ENCODE measurements at places on chromosomes 1 and 21.
A peak's percentile ranks its signal among the peaks of the same experiment; 100 is the strongest.

DNA sequence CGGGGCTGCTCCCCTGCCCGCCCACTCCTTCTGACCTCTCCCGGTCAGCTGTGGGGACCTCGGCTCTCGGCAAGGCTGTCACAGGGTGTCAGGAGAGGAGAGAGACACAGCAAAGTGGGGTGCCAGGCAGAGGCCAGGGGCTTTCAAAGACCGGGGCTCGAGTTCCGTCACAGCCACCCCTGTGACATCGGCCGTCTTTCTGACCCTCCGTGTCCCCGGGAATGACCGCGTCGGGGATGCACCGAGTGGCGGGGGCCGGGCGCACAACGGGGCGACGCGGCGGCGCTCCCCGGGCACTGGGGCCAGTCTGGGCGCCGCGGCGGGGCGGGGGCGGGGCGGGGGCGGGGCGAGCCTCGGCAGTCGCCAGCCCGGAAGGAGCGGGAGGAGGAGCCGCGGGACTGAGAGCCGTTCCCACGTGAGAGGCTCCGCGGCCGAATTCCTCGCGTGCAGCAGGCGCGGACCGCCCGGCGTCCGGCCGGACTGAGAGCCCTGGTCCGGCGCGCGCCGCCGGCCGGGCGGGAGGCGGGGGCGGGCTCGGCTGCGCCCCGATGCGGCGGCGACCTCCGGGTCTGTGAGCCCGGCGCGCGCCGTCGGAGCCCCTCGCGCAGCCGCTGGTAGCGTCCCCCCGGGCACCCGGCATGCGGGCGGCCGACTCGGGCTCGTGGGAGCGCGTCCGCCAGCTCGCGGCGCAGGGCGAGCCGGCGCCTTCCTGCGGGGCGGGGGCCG, 229.7 kb upstream of the TMEM51 start:
- DNase-seq = peak; percentile 28

DNA sequence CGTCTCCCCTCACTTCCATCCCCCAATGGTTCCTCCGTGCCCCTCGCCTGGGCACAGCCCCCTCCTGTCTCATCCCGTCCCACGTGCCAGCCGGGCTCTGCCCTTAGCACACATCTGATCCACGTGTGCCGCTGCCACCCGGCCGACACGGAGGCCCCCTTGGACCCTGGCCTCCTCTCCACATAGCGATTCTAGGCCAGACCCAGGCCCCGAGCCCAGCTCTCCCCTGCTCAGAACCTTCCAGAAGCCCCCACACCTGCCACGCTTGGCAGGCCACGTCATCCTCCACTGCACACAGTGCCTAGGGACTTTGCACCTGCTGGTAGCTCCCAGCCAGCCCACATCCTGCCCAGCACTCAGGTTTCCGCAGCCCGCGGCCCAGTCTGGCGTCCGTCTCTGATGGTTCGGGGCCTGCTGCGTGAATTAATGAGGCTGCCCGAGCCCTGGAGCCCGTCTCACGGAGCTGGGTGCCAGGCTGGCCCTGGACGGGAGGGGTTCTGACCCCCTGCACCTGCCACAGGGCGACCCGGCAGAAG, 20.1 kb downstream of the PLCH2 start:
- no peak for DNase-seq

GRCh38 chr1:207748737-207749528, 2.9 kb upstream of the CD46 start:
- no peak for DNase-seq

GRCh38 chr1:164756741-164757140, 197.8 kb downstream of the PBX1 start:
- DNase-seq = no peak

- no peak for DNase-seq
Observed at GRCh38 chr1:43975249-43975961, 645 bp downstream of the ATP6V0B start.

DNA sequence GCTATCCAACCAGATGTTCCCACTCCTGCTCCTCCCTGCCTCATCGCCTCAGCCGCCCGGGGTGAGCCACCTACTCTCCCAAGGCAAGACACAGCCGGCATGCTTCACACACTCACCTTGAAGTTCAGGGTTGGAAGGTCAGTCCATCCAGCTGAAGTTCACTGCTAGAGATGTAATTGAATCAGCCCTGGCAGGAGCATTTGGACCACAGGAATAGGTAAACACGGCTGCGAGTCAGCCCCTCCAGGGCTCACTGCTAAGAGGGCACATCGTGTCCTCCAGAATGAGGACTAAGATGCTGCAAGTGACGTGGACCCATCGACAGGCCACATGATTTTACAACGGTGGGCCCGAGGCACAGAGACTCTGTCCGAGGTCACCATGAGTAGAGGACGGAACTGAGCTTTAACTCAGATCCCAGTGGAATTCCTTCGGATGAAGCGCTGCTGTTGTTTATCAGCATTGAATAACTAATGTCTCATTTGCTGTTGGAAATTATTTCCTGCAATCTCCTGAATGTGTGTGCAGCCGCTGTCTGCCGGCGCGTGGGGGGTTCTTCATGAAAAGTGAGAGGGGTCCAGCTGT, 41.9 kb downstream of the RSPH1 start:
- DNase-seq = no peak

DNA sequence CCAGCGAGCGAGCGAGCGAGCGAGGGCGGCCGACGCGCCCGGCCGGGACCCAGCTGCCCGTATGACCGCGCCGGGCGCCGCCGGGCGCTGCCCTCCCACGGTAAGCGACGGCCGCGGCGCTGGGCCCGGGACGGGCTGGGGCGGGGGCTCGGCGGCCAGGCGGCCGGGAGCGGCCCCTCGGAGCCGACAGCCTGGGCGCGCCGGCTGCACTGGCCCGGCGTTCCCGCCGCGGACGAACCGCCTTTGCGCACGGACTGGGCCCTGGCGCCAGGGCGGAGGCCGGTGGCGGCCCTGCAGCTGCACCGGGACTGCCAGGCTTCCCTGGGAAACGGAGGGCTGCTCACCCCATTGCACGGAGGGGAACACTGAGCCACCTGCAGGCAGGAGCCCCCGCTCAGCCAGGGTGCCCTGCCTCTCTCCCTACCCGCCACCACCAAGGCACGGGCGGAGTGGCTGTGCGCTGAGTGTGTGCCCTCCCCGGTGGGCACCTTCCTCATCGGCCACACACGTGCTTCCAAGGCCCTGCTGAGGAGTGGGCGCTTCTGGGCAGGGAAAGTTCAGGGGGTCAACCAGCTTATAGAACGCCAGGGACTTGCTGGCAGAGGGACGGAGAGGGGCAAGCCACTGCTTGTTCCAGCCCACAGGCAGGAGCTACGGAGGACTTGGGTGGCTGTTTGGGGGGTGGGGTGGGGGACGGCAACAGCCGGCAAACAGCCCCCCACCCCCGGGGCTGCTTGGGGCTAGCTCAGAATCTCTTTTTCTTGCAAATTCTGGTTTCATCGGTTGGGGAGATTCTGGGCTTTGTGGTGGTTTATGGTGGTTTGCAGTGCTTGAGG, 532 bp downstream of the CSF1 start:
- DNase-seq = no peak

DNA sequence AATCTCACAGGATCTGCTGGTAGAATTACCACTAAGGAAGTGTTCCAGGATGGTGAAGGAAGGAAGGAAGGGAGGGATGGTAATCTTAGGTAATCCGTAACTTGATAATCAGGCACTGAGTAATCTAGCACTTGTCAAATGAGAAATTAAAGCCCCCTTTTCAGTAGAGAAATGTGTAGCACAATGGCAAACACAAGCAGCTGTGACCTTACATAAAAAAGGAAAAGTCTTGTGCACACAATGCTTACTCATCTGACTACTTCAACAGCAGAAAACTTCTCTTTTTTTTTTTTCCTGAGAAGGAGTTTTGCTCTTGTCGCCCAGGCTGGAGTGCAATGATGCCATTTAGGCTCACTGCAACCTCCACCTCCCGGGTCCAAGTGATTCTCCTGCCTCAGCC, 6.1 kb downstream of the NUP210L start:
- no peak for DNase-seq

DNA sequence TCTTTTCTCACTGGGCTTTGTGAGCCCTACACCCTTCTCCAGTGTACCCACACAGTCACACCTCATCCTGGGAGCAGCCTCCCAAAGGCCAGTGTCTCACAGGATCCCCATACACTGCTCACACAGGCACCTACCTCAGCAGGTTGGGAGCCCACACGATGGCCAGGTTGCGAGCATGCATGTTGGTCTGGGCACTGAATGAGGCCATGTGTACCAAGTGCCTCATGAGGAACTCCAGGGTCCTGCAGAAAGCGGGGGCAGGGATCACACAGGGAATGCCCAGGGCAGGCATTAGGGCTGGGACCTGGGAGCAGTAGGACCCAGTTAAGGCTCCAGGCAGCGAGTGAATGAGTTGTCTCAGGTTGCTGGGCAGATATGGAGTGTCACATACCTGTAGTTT, 8.5 kb upstream of the USF1 start:
- DNase-seq = no peak

DNA sequence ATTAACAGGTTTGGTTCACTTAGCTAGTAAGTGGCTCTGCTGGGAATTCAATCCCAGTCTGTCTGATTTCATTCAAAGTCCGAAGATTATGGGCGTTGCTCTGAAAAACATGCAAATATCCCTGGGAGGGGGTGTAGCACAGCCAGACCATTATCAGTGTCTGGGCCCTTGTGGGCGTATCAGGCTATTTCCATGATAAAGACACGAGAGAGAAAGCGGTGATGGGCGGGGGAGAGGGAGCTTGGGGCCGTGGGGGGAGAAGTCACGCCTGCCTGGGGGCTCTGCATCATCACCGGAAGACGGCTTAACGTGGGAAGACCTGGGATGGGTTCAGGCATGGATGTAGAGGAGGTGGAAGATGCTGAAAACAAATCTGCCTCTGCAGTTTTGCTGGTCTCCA, 25.8 kb downstream of the IL6R start:
- no peak for DNase-seq

DNA sequence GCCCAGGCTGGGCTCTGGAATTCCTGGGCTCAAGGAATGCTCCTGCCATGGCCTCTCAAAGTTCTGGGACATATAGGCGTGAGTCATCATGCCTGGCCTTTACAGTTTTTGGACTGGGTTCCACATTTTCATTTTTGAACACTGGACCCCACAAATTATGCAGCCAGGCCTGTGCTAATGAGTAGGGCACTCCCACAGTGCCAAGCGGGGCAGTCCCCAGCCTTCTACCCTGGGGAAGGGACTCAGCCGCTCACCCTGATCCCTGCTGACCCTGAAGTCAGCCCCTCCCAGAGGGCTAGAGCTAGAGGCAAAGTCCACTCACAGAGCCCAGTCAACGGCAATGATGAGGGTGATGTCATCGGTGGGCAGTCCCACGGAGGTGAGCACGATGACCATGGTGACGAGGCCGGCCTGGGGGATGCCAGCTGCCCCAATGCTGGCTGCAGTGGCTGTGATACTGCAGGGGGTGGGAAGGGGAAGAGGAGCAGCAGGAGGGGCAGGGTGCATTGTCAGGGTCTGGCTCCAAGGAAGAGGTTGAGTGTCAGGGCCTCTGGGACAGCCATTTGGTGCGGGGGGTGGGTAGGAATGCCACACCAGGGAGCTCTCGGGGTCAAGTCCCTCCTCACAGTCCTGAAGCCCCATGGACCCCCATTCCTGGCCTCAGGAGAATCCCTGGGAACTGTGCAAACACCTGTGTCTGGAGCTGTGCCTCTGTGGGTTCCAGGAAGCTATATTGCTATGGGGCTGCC, 27.6 kb downstream of the PODN start:
- DNase-seq = no peak

- DNase-seq = no peak
Observed at GRCh38 chr1:21823206-21823979, 11.3 kb downstream of the LDLRAD2 start.

GRCh38 chr1:186722711-186723309, 42.6 kb upstream of the PTGS2 start:
- DNase-seq = no peak

GRCh38 chr1:209840611-209841010, 12.8 kb downstream of the UTP25 start:
- no peak for DNase-seq

- DNase-seq = no peak
Observed at GRCh38 chr1:116494353-116494692, 76.5 kb downstream of the CD58 start.

GRCh38 chr1:12613180-12613579, 4.8 kb downstream of the DHRS3 start:
- DNase-seq = no peak

GRCh38 chr1:89472253-89472652, 52.4 kb upstream of the LRRC8B start:
- DNase-seq = no peak

DNA sequence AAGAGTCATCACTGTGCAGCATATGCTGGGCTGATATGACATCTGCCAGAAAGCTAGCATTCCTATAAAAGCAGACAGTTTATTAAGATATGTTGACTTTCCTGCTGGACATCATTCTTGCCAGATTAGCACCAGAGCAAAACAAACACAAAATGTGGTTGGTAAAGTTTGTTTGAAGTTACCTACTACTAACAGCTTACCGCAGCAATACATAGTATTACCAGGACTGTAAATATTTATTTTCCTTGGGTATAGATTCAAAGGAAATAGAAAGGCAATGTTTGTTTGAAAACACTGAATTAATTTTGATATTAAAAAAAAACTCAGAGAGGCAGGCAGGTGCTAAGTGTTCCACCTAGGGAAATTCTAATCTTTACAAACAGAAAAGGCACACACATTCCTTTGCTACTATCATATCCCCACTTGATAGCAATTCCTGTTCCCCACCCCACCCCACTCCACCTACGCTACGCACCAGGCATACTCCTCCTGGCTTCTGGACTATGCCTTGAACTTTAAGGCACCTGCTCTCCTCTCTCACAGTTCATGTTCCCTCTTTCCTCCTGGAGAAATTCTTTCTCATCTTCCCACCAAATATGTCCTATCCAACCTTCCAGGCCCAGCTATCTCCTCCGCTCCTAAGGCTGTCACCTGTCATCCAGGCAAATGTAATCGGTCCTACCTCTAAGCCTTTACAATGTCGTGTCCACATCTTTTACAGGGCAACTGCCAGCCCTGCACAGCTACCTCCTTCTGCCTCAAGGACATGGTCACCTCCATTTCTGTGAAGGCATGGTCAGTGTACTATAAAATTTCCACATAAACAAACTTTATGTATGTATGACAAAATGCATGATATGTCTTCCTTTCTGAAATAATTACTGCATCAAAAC, 34.7 kb downstream of the PTPN14 start:
- DNase-seq = no peak

GRCh38 chr1:201171063-201172036, 17.1 kb upstream of the TMEM9 start:
- DNase-seq = no peak

GRCh38 chr1:56397409-56397808, 182.0 kb downstream of the PLPP3 start:
- DNase-seq = no peak

GRCh38 chr1:168637350-168637991, 61.1 kb downstream of the XCL1 start:
- peak; percentile 11 for DNase-seq

DNA sequence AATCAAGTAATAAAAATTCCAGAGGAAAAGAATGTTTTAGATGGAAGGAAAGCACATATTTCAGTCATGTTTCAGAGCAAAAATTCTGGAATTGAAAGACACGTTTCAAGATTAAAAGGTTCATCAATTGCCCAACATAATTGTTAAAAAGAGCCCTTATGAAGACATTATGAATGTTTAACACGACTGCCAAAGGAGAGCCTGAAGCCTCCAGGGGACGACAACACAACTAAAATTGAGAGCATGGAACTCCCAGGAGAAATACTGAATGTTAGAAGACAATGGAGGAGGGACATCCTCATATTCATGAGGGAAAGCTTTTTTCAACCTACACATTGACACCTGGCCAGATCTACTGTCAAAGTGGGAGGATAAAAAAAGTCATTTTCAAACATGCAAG, 16.0 kb downstream of the OR2T11 start:
- DNase-seq = no peak

- no peak for DNase-seq
Observed at GRCh38 chr1:87959236-87959635, 630.6 kb downstream of the LMO4 start.
